ENCODE measurements at places on chromosomes 7 and 10.

GRCh38 chr7:90817151-90817550 lies 221.0 kb downstream of the CDK14 start:
- no peak for ATAC-seq

- ATAC-seq = no peak
Observed at GRCh38 chr10:81576336-81576735, 298.7 kb upstream of the NRG3 start.

DNA sequence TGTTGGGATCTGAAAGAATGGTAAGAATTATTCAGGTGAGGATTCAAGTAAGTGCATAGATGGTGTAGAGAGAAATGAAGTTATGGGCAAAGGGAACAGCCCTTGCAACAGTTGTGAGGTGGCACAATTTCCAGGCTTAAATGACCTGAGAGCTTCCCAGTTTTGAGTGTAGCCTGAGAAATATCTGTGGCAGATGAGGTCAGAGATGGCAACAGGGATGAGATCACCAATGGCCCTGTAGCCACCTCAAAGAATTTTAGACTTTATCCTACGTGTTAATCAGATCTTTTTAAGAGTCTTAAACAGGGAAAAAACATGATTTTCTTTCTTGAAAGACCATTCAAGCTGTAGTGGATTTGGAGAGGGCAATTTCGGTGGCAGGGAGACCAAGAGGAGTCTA lies 1.9 kb upstream of the NRF1 start:
- no peak for ATAC-seq

DNA sequence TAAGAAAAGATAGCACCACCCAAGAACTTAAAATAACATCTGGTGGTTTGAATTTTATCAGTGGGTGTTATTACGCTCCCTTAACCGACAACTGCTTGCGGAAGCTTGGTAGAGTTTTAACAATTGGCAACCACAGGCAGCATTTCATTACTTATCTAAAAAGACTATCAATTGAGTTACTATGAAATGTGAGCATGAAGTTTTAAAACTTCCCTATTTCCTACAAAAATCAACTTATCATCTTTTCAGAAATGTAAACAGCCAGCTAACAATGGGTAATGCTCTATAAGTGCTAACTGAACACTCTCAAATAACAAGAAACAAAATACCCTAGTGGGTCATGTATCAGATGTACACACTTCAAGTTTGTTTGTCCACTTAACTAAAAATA lies 68.8 kb downstream of the OSBPL3 start:
- ATAC-seq = no peak

GRCh38 chr7:366161-366803 lies 76.3 kb downstream of the FOXL3 start:
- no peak for ATAC-seq

GRCh38 chr10:60384708-60385398 lies 4.8 kb downstream of the ANK3 start:
- ATAC-seq = no peak

Data from esophagus mucosa (tissue), 1 donor.